ENCODE measurements at places on chromosomes 4 and X.
A peak's percentile ranks its signal among the peaks of the same experiment; 100 is the strongest.

DNA sequence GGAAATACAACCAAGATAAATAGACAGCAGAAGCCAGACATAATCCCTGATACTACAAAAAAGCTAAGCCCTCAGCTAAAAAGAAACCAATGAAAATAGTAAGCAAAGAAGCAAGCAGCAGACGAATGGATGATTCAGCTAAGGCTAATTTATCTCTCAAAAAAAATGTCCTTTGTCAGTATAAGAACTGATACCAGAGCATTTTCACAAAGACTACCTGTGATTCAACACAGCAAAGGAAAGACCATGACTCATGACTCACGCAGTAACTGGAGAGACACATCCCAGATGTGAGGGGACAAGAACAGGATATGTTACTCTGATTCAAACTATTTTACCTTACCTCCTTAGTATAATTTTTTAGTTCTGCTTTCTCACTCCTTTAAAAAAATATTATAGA lies 22.7 kb upstream of the TMPRSS11F start:
- no peak for DNase-seq

DNA sequence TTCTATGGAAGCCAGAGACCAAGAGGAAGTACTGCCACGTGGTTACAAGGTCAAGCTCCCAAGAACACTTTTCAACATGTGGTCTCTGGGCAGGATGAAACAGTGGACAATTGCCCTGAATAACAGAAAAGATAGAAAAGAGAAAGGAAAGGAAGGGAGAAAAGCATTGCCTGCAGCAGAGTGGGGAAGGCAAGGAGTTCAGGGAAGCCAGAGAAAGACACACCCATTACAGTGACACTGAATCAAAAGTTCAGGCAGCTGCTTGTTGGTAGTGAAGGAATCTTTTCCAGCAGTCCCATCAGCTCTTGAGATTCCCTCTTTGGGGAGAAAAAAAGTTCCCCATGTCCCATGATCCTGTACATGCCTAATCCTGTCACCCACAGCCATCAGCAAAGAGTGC lies 80.5 kb downstream of the EIF4E start:
- DNase-seq, result no peak

GRCh38 chr4:159856451-159856850 lies 753.6 kb downstream of the RAPGEF2 start:
- no peak for DNase-seq

- DNase-seq, result peak; percentile 72
These were observed 9.4 kb upstream of the MMAA start for GRCh38 chr4:145609481-145610427.

- DNase-seq, result peak; percentile 49
These were observed 429 bp downstream of the UVSSA start for GRCh38 chr4:1347410-1347864.

DNA sequence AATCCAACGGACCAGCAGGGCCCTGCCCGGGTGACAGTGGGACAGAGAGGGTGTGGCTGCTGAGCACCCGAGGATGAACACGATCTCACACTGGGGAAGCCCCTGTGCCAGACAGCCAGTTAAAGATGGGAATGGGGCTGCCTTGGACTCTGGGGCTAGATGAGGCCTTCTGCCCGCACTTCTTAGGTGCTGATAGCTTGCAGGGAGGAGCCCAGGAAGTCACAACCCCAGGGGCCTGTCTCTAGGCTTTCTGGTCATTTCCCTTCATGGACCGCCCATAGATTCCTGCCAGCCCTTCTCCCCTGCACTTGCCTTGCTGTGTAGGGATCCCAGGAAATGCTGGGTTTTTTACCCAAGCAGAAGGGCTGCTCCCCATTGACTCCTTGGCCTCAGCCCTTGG lies 6.2 kb downstream of the ZNF275 start:
- DNase-seq, result no peak

DNA sequence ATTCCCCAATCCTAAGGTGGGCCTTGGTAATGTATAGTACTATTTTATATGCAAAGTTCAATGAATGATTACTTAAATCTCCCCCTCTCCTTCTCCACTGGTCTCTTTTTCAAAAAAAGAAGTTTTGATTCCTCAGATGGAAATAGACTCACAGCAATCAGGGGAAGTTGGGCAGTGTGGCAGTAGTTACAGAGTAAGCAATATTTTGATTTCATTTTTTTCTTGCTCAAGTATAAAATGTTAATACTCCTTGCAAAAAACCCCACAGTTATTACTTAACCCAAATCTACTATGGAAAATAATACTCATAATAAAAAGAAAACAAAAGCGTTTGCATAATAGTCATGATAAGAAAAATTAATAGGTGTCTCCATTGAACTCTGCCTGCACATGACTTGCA lies 56.9 kb upstream of the CXCL8 start:
- DNase-seq, result no peak

DNA sequence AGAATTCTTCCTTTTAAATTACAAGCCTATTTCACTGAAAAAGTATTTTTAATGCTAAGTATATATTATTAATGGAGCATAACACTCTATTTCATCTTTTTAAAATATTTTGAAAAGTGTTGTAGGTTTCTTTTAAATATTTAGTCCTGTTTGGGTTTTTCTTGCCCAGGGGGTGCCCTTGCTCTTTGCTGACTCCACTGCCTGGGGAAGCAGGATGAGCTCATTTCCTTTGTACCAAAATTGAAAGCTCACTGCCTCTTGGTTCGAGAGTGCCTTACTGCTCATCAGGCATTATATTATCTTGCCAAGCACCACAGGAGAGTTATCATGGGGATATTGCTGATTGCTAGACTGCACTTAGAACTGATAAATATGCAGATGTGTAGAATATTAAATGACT lies 819.2 kb downstream of the PCDH18 start:
- DNase-seq, result no peak

DNA sequence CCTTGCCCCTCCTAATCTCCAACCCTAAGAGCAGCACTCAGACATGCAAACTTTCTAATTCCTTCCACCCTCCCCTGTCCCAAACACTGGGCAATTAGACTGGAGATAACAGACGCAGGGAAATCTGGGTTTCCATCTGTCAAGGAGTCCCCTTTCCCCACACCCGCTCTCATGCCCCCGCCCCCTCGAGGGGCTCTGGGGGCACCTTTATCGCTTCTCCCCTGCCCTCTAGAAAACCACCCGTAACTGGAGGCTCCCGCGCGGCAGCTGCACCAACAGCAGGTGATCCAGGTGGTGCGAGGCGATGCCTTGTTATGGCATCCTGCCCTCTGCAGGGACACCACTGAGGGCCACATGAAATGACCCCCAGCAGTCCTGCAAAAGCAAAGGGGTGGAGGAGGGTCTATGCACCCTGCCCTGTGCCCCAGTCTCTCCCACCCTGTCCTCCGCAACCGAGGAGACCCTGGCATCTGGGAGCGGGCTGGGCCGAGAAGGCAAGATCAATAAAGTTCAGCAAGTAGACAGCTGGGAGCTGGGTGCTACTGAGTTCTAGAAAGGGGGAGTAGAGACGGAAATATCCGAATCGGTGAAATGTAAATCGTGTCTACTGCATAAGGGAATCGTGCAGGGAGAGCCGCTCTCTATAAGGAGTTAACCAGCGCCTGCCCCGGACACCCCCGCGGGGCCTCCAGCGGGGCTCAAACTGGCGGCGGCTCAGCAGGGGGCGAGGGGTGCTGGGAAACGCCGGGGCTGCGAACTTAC lies 1.6 kb downstream of the KCTD8 start:
- DNase-seq, result peak; percentile 37

DNA sequence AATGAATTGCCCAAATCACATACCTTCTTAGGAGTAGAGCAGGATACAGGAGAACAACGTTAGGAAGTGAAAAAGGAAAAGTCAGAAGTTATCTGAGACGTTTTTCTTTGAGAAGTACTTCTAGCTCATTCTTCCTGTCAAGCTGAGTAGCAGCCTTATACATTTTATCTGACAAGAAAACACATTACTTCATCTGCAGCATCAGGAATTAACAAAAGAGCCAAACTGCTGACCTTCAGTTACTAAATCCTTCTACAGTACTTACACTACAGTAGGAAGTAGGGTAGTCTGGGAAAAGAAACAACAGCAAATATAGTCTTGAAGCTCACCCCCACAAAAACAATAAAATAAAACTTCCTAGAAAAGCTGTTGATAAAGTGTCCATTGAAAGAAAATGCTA lies 57.0 kb downstream of the ATP11C start:
- DNase-seq, result no peak

GRCh38 chr4:36255577-36255976 lies 11.3 kb upstream of the ARAP2 start:
- DNase-seq, result no peak

- DNase-seq, result no peak
These were observed 1162.1 kb upstream of the IGFBP7 start for GRCh38 chr4:58272311-58272710.

GRCh38 chr4:71235311-71236201 lies 103.3 kb upstream of the SLC4A4 start:
- DNase-seq, result no peak

Measured in NCI-H1092 treated with DMSO at 0.1 percent for 48 hours (cell line).